ENCODE measurements at places on chromosomes 3 and 15.

DNA sequence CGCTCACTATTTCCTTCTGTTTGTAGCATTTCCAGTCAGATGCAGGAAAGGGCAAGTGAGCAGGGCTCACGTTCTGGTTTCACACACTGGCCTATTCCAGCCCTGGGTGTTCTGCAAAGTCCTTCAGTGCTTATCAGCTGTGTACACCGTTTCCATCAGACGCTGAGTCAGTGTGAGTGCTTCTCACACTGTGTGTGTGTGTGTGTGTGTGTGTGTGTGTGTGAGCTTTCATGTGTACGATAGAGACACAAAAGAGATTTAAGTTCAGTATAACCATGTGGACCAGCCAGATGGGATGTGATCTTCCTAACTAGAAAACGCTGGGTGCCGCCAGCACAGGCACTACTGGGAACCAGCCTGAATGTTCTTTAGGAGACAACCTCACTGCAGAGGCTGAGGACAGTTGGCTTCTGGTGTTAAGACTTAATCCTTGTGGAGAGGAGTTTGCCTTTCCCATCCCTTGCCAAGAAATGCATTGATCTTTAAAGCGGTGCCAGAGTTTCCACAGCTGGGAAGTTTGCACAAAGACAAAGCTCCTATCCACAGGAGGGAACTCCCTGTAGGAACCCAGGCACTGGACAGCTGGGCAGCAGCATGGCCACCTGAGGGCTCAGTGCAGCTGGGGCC lies 3.9 kb upstream of the CHSY1 start:
- DNase-seq: no peak

DNA sequence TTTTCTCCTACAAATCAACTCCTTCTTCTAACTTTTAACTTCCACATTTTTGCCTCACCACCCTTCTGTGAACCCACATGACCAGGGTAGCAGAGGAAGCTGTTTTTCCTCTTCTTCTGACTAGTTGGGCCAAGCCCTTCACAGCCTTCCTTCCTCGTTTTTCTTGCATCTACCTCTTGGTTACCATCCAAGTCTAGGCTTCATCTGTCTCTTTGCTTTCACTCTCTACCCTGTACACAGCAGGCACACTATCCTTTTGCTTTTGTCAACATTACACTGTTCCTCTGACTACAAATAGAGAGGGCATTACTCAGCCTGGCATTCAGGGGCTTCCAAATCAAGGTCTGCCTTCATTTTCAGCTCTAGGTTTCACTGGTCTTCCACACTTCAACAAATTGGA lies 22.0 kb downstream of the SLC9A9 start:
- DNase-seq: no peak

DNA sequence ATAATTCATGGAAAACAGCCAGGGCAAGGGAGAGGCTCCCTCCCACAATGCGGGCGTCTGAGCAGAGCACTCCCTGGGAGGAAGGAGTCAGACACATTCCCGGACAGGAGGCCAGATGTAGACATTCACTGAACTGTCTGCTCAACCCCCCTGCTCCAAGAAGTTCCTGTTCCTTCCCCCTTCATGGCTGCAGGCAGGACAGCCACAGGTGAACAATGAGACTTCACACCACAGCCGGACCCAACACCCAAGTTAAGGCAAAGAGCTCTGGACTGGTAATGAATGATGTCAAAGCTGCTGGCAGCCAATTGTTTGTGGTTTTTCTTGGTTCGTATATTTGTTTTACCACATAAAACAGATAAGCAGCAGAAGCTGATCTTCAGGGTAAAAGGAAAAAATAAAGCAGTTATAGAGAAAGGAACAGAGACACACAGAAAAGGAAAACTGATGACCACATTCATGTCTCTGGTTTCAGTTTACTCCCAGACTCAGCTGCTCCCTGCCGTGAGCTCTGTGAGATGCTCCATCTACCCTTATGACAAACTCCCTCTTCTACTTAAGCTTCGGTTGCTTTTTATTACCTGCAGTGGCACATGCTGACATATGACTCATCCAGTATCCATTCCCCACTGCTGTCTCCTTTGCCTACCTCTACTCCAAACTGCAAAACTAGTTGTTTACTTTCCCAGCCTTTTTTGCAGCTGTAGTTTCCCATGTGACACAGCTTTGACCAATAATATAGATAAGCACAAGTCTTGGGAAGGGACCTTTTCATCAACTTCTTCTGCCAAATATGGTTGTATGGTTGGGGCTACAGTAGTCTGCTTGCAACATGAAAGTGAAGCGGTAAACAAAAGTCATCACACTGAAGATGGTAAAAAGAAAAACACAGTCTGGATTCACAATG lies 33.1 kb downstream of the DZIP1L start:
- no peak for DNase-seq

- no peak for DNase-seq
Observed at GRCh38 chr3:149534671-149535332, 60.3 kb downstream of the TM4SF4 start.

GRCh38 chr3:99128725-99129505 lies 227.4 kb upstream of the DCBLD2 start:
- no peak for DNase-seq

DNA sequence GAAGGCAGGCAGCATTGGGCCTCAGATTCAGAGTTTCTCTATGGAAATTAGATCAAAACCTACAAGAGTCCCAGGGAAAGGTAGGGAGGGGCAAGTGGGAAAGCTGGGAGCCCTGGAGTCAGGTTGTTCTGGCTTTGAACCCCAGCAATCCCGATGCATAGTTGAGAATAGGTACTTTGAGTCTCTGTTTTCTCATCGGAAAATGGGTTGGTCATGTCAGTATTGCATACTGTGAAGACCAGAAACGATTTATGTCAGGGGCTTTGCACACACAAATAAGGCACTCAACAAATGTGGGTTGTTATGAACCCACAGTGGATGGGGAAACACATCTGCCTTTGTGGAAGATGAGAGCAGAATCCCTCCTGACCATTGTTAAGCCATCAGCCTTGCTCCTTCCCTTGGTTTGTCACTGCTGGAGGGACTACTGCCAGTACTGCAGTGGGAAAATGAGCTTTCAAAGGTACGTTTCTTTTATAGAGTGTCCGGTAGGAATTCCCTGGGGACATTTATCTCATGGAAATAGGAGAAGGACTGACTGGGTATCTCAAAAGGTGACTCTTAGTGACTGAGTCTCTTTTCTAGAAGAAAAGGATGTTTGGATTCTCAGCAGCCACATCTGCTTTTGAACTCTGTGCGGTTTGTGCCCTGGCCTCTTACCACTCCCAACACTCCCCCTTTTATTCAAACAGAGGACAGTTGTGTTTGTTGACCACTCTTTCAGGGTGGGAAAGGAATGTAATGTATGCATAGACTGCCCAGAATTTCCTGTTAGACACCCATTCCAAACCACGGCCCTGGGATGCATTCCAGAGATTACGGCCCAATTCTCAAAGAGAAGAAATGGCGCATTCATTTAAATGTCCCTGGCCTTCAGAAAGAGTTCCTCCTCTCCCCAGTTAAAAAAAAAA lies 54.6 kb upstream of the VILL start:
- no peak for DNase-seq

- DNase-seq: no peak
Observed at GRCh38 chr15:97576929-97577645, 383.4 kb upstream of the ARRDC4 start.

DNA sequence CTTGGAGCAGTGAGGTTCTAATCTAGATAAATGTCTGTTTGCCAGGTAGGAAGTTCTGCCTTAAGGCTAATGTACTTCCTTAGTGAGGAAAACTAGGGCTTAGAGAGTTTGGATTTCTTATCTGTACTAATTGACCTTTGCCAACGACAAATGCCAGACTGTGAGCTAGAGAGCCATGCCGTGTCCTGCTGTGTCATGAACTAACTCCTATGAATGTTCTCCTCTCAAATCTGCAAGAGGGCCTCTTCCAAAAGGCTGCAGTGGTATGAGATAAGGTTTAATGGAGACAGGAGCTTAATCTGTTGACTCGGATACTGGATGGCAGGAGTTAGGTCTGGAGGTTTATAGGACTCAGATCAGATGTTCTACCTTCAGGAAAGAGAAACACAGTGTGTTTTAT lies 524.9 kb downstream of the NTRK3 start:
- DNase-seq: no peak

DNA sequence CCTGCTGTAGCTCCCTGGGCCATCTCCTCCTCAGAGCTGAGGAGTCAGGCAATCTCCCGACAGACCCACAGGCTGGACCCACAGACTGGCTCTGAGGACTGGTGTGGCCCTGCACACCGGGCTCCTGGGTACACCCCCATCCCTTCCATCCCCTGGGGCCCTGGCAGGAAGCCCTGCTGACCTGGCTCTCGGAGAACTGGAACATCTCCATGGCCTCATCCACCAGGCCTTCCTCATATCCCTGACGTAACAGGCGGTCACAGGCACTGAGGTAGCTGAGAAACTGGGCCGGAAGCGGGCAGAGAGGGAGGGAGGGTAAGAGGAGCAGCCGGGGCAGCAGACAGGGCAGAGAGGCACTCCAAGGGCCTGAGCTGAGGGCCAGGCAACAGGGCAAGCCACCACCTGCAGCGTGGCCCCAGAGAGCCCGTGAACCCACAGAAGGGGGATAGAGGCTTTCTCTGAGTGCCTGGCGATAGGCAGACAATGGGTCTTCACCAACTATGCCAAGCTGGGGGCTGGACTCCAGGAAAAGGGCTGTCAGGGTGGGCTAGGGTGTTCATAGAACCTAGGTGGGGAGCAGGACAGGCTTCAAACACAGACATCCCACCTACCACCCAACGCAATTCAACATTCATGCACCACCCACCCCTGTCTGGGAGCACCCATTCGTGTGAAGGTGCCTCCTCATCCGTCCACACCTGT lies 17.9 kb downstream of the KBTBD13 start:
- DNase-seq: no peak

DNA sequence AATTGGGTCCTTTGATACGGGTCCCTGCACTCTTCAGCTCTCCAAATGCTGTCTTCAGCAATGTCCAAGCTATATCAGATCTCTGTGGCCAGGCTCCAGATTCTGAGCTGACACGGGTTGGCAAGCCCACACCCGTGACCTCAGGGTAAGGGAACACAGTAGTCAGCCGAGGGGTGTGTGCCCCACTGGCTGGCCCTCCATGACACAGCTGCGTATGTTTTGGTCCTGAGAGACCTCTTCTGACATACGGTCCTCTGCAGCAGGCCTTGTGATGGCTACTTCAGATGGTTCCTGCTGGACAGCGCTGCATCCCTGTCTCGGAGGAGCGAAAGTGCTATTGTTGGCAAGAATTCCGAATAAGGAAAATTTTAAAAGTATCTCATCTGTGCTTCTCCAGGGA lies 85.2 kb upstream of the ADAMTS17 start:
- DNase-seq: no peak

- no peak for DNase-seq
Observed at GRCh38 chr3:4492208-4493013, 737 bp upstream of the ITPR1 start.

DNA sequence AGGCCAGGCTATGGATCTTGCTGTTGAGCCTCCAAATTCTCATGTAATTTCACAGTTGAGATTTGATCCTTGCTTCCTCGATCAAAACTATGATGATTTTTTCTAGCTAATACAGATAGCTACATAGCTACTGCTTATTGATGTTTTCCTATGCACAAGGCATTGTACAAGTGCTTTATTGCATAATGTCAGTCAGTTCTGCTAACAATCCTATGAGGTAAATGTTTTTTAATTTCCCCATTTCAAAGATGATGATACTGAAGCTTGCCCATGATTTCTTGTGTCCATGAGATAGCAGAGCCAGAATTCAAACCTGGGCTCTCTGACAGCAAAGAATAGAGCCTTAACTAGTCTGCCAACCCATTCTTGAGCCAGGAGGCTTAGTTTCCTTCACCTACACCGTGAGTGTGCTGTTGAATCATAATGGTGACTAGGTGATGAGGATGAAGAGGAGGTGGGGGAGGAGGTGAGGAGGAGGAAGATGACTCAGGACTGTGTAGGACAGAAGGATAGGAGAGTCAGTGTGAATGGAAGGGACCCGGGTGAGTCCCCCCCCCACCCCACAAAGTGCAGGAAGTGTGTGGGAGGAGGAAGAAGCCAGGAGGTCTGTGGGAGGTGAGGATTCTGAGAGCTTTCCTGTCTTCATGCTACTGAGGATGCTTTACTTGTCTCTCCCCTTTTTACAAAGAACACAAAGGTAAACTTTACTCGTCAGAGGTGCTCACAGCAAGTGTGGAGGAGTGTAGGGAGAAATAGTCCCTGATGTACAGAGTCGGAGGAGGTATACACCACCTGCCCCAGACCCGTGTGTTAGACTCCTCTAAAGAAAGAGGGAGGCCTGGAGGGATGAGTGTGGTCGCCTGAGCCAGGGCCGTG lies 3.6 kb downstream of the TAGLN3 start:
- DNase-seq: peak; percentile 46

DNA sequence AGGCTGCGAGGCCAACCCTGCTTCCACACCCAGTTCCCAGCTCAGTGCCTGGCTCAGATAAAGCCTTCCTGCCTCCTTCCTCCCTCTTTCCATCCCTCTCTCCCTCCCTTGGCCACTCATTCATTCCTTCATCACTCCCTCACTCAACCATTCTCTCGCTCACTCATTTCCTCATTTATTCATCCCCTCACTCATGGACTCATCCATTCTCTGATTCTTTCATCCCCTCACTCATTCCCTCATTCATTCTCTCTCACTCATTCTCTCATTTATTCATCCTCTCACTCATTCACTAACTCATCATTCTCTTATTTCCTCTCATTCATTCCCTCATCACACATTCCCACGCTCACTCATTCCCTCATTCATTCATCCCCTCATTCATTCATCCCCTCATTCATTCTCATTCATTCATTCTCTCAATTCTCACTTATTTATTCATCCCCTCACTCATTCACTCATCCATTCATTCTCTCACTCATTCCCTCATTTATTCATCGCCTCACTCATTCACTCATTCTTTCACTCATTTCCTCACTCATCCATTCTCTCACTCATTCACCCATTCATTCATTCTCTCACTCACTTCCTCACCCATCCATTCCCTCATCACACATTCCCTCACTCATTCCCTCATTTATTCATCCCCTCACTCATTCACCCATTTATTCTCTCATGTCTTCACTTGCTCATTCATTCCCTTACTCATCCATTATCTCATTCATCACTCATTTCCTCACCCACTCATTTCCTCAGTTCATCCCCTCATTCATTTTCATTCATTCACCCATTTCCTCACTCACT lies 13.2 kb downstream of the ABTB1 start:
- DNase-seq: no peak

GRCh38 chr3:14154895-14155440 lies 23.4 kb downstream of the XPC start:
- no peak for DNase-seq

- DNase-seq: no peak
Observed at GRCh38 chr15:31332681-31333071, 6.0 kb downstream of the KLF13 start.

GRCh38 chr15:33068007-33068481 lies 126.5 kb downstream of the FMN1 start:
- no peak for DNase-seq

- DNase-seq: no peak
Observed at GRCh38 chr3:124636101-124636862, 94.0 kb upstream of the UMPS start.

- DNase-seq: no peak
Observed at GRCh38 chr3:12473511-12473910, 10.8 kb upstream of the TSEN2 start.

DNA sequence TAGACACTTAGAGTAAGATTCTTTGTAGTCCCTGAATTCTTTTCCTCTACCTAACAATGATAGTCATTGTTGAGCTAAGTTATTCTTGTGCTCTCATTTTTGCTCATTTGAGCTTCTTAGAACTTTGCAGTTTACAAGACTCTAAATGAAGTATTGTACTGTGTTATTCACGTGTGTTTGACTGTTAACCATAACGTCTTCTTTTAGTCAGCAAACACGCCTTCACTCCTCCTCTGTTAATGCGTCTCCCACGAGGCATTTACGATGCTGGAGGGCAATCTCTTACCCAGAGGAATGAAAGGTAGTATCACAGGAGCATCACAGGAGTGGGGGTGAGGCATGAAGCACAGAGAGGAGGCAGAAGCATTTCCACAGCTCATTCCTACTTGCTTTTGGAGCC lies 14.8 kb upstream of the P2RY14 start:
- no peak for DNase-seq
